NK-92 treated with Interleukin-12 subunit alpha and Interleukin-12 subunit beta, amount 100 ng/mL, for 24 hours (cell line): ENCODE measurements at places on chromosomes 11 and 22.

DNA sequence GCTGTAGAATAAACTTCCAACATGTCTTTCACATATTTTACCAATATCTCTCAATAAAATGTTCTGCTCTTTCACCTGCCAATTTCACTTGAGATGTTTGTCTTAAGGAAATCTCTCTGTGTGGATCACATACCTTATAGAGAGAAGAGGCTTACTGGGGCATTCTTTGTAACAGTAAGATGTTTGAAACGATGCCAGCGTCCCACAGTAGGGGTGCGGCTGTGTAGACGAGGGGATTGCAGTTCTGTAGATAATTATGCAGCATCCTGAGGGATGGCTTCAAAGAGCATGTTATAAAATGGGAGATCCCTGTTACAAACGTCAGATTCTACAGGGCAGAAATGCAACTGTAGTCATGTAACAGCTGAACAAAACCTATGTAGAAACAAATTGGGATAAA lies 200.0 kb downstream of the TBC1D22A start:
- DNase-seq = no peak

- no peak for DNase-seq
These were observed 2.2 kb downstream of the CD6 start for GRCh38 chr11:60973699-60974098.

DNA sequence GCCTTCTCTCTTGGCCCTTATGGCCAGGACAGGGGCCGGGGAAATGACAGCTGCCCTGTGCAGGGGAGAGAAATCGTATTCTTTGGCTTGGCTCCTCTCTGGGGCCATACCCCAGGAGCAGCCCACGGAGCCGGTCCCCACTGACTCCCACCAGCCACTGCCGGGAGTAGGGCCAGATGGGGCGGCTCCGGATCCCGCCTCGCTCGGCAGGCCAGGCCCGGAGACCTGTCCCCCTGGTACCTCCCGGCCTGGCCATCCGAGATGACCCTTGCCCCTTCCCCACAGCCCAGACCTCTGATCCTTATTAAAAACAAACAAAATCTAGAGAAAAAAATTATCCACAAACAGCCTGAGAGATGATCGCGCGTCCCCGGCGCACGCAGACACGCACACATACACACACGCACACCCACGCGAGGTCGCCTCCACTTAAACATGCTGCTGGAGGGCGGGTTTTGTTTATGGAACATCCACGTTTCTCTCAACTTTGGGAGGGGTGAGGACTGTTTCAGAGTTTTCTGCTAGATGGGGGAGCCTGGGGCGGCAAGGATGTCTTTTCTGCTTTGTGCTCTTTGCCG lies 59.1 kb downstream of the IGLL1 start:
- DNase-seq = no peak

DNA sequence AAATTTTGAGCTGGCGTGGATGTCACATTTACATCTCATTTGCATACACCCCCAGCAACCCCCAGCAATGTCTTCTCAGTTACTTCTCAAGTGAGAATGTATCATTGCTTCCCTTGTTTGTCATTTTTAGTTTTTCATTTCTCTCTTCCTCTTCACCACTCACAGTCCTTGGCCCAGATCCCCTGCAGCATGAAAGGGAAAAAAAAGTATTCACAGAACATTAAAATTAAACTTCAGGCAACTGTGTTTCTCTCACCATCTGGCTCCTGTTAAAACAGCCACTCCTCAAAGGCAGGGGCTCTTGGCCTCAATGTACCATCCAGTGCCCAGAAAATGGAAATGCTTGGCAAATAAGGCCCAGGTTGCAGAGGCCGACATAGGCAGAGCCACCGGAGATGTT lies 126.8 kb downstream of the CTNND1 start:
- no peak for DNase-seq
